Right ventricle myocardium superior (tissue), 1 donor: ENCODE measurements at places on chromosomes 3 and 15. TPM values are rescaled to one million over a fixed set of nuclear protein-coding genes. Genes with fewer than 3 reads are reported as not detected.

- no peak for DNase-seq
Measured at GRCh38 chr3:132421832-132422231, 4.5 kb downstream of the DNAJC13 start.

GRCh38 chr3:80688814-80689213 lies 921.0 kb upstream of the ROBO1 start:
- DNase-seq, result no peak

- no peak for DNase-seq
Measured at GRCh38 chr3:187085021-187085666, 54.2 kb downstream of the RPL39L start.

DNA sequence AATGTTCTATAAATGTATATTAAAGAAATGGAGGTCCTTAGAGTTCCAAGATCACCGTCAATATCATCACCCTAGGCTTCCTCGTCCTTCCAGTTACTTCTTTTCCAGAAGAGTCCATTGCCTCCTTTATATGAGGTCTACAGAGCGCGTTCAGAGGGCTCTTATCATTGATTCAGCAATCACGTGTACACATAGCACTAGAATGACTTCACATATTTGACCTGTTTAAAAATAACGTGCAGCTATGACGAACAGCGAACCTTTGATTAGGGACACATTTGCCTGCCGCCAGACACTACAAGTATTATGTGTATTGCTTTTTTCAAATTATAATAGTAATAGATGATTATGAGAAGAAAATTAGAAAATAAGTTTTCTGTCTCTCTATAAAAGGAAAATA lies 26.0 kb downstream of the IGF1R start:
- no peak for DNase-seq

DNA sequence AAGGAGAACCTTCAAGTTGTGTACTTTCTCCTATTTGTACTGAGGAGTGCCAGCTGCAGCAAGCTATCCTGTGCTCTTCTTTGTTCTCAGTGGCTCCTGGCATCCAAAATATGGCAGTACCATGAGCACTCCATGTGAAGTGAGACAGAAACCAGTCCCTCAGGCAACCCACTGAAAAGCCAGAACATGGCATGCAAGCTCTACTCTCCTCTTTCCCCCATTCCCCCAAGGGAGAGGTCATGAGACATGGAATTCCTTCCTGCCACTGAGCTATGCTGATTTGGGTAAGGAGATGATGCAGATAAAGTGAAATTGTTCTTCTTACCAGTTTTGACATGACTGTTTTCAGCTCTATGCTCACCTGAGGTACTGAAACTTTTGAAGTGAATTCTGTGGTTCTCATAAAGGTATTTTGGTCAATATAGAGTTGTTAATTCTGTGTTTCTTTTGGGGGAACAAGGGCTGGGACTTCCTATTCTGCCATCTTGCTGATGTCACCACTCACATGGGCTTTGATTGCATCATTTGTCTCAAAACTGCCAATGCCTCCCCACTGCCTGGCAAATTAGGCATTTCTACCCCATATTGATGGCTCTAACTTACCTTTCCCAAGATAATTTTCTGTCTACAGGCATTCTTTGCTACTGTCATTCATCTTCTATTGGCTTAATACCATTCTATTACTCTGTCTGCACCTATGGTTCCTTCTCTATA lies 22.8 kb upstream of the CEP152 start:
- no peak for DNase-seq

DNA sequence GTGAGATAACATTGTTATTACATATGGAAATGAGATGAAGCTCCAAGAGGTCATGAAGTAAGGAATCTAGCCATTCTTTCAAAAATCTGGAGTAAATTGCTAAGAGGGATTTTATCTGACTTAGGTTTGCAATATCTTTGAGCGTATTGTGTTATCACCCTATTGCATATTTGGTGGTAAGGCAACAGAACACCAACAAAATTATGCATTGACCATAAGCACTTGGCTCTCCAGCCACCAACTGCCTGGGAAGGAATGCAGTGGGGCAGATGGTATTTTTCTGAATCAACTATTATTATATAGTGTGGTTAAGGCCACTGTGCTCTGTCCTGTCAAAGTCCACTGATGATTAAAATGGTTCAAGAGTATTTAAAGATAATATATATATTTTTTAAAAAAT lies 287.9 kb upstream of the SEMA6D start:
- no peak for DNase-seq

GRCh38 chr3:191068946-191069813 lies 129.9 kb upstream of the OSTN start:
- no peak for DNase-seq

DNA sequence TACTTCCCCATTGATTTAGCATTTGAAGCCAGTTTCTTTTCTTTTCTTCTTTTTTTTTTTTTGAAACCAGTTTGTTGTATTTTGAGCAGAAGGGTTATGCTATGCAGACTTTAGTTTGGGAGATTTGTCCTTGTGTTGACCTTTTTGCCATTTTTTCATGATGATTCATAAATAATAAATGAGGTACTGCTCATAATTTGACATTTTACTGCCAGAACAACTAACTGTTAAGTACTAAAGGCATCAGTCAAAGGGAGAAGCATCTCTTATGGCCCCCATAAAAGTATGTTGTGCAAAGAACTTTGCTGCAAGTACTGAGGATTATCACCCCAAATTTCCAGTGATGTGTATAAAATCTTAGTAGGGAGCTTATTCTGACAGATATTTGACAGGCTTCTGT lies 1.7 kb upstream of the GPR87 start:
- DNase-seq, result no peak

Gene SKOR1
- 0.11 TPM for total RNA-seq

Gene GOLGA6D
- not detected for total RNA-seq

Gene CHDH
- total RNA-seq, result 9.3 TPM

Gene KNL1
- 0.51 TPM for total RNA-seq
